ENCODE measurements at places on chromosomes 5 and 9.

GRCh38 chr9:5796298-5796697 lies 36.6 kb downstream of the ERMP1 start:
- no peak for DNase-seq

GRCh38 chr9:526904-527591 lies 312.4 kb downstream of the DOCK8 start:
- no peak for DNase-seq

- DNase-seq: peak; percentile 9
These were observed 47.3 kb downstream of the WNK2 start for GRCh38 chr9:93231121-93231694.

DNA sequence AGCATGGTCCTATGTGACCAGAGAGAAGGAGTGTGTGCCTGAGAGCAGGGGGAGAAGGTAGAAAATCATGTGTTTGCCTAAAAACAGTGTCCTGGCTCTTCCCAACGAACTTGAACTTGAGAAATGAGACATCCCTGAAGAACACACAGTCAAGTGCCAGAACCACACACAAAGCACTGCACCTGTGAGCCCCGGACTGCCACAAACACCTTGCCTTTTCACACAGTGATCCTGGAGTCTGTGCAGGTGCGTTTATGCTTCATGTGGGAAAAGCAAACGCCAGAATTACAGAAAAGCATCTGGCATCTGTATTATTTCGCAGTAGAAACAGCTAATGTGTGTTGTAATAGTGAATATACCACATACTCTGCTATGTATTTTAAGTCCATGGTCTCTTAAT lies 9.3 kb downstream of the CTNND2 start:
- no peak for DNase-seq

- no peak for DNase-seq
These were observed 197.9 kb downstream of the SH3GL2 start for GRCh38 chr9:17776735-17777134.

GRCh38 chr5:66322786-66323528 lies 178.9 kb downstream of the SREK1 start:
- no peak for DNase-seq

DNA sequence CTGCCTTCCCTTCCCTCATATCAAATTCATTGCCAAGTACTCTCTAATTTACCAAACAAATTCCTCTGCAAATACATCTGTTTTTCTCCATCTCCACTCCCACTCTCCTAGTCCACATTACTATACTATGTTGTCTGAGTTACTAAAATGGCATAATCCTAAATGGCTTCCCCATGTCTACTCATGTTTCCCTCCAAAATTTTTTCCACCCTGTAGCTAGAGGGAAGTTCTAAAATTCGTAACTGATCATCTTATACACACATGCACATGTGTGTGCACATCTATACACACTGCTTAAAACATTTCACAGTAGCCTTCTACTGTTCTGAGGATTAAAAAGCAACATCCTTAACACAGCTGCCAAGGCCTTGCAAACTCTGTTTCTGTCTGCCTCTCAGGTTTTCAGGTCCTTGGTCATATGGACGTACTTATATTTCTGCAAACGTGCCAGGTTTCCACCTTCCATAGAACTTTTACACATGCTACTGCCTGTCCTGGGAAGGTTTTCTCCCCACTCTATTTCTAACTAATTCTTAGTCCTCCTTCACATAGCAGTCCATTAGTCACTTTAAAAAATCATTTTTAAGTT lies 140.6 kb downstream of the LURAP1L start:
- DNase-seq: no peak

GRCh38 chr5:143426437-143426991 lies 23.0 kb upstream of the NR3C1 start:
- no peak for DNase-seq

GRCh38 chr5:41335596-41336181 lies 122.4 kb upstream of the C6 start:
- no peak for DNase-seq

GRCh38 chr5:21424907-21425306 lies 1428.2 kb downstream of the CDH12 start:
- no peak for DNase-seq
